ENCODE measurements at places on chromosomes 11 and 22.

GRCh38 chr22:30045901-30046715, 34.2 kb upstream of the HORMAD2 start:
- DNase-seq, result no peak

- peak; percentile 26 for DNase-seq
These were observed at the start of gene IL10RA for GRCh38 chr11:117985953-117986887. TSS of gene IL10RA (plus strand) at chr11:117986394. CDS start at chr11:117986468, 74 bp downstream.

- DNase-seq, result no peak
These were observed 83.2 kb upstream of the CLDN5 start for GRCh38 chr22:19607192-19608002.

- DNase-seq, result no peak
These were observed 23.5 kb downstream of the DRICH1 start for GRCh38 chr22:23608583-23608982.

DNA sequence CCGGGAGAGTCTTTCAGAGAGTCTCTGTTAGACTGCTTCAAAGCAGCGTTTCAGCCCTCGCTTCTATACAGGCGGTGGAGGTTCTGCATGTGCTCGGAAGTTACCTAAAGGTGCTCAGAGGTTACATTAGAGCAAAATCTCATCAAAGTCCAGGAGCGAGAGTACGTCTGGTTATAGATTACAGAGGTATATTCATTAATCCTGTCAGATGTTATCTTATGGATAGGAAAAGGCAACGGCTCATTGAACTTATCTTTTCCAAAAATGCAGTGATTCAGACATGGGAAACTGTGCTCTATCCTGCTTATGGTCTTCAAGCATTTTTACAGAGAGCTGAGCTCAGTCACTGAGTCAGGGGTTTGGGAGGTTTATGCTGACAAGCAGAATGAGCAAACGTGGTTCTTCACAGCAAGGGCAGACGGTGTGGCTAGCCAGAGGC, 9.1 kb upstream of the ZBED5 start:
- peak; percentile 10 for DNase-seq

GRCh38 chr22:19940536-19941364, 822 bp upstream of the COMT start:
- no peak for DNase-seq

DNA sequence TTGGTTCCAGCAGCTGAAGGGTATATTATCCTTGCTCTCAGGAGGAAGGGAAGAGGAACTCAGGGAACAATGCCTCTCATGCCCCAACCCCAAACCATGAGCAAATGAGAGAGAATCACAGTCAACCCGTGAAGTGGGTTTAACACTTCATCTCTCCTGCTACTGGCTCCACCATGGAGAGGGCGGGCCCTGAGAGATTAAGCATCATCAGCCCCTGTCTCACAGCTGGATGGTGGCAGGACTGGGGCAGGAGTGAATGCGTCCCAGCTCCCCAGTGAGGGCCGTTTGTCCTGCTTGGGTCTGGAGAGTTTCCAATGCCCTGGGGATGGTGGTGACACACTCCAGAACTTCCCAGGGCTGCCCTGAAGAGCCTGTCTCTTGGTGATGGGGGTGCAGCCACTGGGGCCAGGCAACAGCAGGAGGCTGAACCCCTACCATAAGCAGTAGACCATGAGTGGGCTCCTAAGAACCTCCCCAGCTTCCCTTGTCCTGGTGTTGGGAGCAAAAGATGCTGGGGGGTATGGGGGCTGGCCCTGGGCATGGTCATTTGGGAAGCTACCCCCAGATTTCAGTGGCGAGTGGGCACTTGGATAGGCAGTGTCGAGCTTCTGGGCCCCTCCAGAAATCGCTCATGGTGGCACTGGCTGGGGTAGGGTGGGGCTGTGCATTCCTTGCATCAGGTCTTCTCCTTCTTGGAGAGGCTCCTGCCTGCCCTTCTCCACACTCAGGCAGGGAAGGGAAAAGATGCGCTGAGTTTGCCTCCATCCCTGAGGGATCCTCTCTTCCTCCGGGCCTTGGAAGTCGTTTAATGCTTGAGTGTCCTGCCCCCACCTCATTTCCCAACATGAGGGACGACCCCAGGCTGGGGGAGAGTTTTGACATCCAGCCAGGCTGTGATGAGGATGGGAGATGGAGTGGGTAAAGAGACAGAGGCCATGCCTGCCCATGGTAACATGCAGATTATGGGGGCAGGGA, 157.5 kb downstream of the ST3GAL4 start:
- DNase-seq, result no peak

DNA sequence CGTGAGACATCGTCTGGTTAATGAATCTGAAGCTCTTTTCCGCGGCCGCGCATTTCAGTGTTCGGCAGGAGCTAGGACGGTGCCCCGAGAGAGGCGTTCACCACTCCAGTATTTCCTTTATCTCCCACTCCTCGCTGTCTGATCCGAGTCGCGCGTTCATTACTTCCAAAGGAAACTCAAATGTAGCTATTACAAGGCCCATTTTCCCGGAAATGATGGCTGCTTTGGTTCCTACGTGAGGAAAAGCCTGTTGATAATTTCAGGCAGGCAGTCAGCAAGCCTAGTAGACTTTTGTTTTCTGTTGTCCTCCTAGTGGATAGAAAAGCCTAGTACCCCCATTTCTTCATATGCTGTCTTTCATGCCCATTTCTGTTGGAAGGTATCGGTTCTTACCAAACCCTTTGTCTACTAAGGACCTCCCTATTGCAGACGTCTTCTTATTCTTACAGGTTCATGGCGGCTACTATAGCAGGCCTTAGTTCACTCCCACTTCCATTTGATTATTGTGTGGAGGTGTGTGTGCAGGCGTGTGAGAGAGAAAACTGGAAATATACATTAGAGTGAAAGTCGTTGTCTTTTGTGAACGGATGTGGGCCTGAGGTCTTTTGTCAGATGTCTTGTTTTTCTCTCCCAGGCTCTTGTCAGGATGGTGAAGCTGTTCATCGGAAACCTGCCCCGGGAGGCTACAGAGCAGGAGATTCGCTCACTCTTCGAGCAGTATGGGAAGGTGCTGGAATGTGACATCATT, 737 bp downstream of the RBM4 start:
- peak; percentile 43 for DNase-seq

DNA sequence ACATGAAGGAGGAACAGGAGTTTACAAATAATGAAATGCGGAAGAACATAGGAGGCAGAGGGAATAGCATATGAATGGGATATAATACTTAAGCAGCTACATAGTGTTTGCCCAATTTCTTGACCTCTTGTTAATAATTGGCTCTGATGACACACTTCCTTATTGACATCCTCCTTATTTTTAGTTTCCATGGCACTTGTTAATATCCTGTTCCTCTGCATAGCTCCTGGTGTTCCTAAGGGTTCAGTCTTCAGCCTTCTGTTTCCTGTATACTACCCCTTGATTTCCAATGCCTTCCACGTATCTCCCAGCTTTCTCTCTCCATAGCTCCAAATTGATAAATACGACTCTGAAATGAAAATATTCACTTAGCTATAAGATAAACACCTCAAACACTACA, 663.8 kb upstream of the API5 start:
- DNase-seq, result no peak

DNA sequence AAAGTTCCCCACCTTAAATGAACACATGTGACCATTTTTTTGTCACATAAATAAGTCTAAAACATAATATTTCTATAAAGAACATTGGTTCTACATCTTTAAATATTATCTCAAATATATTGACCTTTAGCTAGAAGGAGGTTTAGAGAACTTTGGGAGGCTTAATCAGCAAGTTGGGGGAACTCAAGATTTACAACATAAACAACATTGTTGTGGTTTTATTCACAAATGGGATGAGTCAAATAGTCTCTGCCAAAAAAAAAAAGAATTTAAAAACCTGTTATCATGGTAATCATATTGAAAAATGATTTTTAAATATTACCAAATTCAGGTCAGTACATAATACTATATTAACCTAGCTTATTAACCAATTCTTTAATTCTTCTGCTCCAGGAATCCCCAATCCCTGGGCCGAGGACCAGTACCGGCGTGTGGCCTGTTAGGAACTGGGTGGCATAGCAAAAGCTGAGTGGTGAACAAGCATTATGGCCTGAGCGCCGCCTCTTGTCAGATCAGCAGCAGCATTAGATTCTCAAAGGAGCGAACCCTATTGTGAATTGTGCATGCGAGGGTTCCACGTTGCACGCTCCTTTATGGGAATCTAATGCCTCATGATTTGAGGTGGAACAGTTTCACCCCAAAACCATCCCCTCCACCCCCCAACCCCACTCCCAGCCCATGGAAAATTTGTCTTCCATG, 98.2 kb downstream of the RDX start:
- no peak for DNase-seq

DNA sequence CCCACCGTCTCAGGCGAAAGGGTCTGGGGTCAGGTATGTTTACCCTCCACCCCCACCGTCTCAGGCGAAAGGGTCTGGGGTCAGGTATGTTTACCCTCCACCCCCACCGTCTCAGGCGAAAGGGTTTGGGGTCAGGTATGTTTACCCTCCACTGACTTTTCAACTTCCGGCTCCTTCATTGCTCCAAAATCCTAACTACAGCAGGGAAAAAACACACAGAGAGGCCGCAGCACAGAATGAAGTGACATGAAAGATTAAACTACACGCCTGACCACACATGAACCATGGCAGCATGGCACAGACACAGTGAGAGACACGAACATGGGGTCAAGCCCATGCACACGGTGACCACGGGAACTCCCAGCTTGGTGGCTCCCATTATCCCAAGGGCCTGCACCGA, 634.9 kb upstream of the B3GAT1 start:
- no peak for DNase-seq

DNA sequence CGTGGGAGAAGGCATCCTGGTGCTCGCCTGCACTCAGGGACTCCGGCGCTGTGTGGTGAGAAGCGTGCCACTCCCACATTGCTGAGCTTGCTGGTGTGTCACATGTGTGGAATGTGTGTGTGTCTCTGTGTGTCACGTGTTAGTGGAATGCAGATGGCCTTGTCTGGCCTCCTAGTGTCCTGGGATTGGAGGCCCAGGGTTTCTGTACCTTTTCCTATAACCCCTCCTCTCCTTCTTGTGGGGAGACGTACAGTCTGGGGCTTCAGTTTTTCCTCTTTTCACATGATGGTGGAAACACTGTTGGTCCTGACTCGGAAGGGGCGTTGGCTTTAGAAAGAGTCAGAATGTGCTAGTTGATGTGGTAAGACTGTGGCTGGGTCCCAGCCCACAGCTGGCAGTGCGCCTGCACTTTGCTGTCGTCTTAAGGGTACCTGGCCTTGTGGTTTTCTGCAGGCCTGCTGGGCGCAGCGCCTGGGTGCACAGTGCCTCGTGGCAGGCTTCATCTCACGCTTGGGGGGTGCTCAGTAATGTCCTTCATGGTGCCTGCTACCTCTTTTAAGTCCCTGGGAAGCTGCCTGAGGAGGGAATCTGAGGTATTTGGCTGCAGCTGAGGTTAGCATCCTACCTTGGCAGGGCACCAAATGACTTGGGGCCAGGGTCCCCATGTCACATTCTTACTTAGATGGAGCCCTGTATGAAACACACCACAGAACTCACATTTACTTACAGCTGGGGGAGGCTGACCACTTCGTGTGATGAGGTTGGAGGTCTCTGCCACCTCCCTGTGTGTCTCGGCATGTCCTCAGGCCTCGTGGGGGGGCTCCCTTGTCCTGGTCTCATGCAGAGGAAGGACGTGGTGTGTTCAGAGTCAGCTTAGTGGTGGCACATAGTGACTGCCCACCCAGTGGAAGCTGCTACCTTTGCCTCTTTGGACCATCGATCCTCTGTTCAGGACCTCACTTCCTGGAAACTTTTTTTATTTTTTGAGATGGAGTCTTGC, 61.9 kb downstream of the MED15 start:
- DNase-seq, result peak; percentile 99

DNA sequence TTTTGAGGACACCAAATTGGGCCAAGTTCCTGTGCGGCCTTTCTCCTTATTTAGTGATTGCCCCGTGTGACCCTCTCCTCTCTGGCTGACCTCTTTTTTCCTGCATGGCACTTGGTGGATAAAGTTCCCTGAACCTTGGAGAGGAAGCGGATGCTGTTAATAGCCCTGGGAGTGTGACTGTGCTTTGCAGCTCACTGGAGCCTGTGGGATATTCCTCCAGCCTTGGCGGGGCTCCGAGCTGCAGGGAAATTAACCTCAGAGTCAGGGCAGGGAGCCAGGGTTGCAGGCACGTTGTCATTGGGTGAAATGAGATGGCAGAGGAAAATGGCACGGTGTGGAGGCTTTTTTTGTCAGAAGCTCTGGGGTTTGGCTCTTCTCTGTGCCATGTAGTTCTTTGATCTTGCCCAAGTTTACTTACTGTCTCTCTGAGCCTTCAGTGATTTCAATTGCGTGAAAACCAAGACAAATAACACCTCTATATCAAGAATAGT, 965 bp downstream of the OR9Q1 start:
- DNase-seq, result peak; percentile 14

DNA sequence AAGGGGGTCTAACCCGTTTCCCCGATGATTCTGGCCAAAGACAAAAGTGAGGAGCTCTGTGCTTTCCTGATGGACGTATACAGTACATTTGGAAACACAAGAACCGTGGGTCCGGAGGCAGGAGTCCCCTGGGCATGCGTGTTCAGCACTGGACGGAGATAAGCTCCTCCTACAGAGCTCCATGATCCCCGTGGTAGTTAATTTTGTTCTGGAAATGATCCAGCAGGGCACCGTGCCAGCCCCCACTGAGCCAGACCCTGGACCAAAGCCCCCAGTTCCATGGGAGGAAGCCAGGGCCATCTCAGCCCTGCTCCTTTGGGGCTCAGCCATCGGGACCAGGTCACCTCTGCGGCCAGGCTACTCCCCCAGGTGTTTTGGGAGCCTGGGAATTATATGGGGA, 83.3 kb downstream of the TRMU start:
- no peak for DNase-seq

DNA sequence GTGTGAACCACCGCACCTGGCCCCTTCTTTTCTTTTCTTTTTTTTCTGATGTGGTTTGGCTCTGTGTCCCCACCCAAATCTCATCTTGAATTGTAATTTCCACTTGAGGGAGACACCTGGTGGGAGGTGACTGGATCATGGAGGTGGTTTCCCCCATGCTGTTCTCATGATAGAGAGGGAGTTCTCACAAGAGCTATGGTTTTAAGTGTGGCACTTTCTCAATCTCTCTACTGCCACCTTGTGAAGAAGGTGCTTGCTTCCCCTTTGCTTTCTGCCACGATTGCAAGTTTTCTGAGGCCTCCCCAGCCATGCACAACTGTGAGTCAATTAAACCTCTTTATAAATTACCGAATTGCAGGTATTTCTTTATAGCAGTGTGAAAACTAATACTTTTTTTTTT, 4.9 kb upstream of the TCN2 start:
- no peak for DNase-seq

DNA sequence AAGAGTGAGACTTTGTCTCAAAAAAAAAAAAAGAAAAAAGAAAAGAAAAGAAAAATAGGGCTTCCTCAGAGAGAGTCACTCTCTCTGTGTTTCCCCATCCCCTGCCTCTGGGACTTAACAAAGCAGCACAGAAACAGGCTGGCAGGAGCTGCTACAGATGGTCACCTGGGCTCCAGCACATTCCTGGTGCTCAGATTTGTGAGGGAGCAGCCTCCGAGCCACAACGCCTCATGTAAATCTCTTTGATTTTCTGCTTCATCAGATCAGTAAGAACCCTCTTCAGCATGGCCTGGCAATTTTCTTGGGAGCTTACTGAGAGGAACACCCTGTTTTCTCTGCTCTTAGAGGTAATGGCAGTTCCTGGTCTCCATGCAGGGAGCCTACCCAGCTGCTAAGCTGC, 15.2 kb upstream of the LDHA start:
- no peak for DNase-seq

Data from hepatic stellate cell (primary cell).